Effector CD4-positive, alpha-beta T cell (primary cell): ENCODE measurements at places on chromosomes 6 and 20.

DNA sequence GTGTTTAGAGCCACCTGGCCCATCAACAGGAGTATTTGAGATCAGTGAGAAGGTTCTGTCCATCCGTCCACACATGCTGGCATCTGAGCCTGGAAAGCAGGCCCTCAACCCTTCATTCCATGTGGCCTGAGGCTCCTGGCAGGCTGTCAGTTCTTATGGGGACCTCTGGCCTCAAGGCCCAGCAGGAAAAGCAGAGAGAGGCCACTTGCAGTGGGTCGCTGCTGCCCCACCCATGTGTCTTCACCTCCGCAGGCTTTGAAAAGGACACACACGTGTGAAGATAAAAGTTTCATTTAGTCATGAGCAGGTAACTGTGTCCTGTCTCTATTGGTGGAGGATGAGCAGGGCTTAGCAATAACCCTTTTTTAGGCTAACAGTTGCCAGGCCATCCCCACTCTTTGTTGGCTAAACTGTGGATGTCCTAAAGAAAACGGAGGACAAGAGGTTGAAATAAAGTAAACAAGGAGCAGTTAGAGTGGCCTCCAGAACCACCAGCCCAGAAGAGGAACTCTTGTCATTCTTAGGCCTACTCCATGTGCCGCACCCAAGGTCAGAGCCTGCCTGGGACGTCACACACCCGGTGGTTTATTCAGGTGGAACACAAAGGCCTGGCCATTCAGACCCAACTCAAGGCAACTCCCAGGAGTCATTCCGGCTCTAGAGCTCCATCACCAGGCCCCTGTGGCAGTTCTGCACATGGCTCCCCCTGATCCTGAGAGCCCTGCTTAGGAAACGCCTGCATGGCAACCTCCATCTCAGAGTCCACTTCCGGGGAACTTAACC, 143.4 kb upstream of the CST7 start:
- no peak for DNase-seq

GRCh38 chr6:168615837-168616236, 174.9 kb downstream of the SMOC2 start:
- DNase-seq: no peak

GRCh38 chr20:16083639-16084280, 489.5 kb downstream of the KIF16B start:
- DNase-seq: no peak

DNA sequence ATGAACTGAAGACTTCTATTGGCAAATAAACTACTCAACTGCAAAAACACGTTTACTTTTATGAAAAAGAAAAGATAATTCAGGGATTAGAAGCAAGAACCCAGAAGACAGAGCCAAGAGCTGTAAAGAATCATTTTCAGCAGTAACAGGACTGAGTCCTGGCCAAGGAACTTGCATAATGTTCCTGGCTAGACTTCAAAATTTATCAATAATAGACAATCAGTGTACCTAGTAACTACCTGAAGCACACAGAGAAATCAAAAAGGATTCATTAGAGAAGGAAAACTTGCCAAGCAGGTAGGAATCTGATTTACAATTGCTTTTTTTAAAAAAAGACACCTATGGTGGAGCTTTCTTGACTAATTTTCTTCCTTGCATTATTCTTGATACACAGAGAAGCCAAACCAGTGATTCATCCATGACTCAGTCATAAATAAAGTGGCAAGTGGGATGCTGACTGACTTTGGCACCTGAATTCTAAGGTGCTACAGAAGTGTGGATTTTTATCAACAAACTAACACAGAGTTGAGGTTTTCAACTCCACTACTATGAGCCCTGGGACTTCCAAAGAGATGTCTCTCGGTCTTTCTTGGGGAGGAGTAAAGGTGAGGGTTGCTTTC, 281.3 kb downstream of the BMP7 start:
- DNase-seq: no peak

- no peak for DNase-seq
These were observed 2.4 kb downstream of the RHAG start for GRCh38 chr6:49634092-49634835.

- no peak for DNase-seq
These were observed 38.2 kb upstream of the SLCO4A1 start for GRCh38 chr20:62603907-62604785.

DNA sequence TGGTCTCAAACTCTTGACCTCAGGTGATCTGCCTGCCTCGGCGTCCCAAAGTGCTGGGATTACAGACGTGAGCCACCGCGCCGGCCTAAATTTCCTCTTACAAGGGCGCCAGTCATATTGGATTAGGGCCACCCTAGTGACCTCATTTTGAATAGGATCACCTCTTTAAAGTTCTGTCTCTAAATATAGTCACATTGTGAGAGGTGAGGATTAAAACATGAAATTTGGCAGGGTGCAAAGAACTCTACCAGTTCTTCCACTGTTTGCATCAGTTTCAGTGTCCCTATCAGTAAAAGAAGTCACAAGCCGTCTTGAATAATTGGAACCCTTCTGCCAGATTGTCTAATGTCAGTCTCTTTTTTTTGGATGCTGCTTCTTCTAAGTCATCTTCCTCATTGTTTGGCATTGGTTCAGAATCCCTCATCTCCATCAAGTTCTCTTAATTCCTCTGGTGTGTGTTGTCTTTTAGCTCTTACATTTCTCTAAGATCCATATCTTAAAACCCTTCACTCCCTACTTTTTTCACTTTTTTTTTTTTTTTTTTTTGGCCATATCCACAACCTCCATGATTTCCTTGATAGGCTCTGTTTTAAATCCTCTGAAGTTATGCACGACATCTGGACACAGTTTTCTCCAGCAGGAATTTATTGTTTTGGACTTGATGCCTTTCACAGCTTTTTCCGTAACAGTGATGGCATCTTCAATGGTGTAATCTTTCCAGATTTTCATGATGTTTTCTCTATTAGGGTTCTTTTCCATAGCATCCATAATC, 56.8 kb downstream of the NCOA3 start:
- DNase-seq: no peak

DNA sequence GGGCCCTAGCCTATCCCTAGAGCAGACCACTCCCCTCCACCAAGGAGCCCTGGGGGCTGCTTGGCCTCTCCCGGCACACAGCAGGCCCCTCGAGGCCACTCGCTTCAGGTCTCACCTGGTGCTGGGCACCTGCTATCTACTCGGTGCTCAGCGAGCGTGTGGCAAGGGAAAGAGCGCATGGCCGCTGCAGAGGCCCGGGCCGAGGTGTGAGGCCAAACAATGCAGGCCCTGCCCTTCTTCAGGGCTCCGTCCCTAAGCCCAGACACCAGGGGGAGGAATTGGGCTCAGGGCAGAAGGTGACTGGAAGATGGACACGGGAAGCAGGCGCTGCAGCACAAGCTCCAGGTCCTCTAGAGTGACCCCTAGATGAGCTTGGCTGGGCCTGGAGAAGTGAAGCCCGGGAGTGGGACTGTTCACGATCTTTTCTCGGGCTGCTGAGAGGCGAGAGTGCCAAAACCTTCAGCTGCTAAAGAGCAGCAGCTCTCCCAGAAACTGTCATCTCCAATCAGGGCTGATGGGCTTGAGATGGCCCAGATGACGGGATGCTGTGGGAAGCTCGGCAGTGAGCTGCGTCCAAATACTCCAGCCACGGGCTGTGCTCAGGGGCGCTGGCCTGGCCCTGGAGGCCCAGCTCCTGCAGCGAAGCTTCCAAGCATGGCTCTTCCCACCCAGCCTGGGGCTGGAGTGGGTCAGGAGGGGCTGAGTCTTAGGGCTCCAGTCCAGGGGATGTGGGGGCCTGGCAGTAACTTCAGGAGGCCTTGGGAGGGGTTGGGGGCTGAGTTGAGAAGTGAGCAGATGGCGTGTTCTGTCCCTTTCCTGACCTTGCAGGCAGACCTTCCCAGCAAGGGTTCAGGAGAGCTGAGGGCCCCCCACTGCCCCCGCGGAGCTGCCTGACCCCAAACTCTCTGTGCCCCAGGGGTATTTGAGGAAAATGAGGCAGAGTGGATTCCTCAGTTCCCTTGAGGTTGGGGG, 43.7 kb downstream of the APCDD1L start:
- no peak for DNase-seq

GRCh38 chr20:51562332-51563173, 20.0 kb upstream of the NFATC2 start:
- no peak for DNase-seq

GRCh38 chr20:33561692-33562601, 72.1 kb downstream of the CBFA2T2 start:
- no peak for DNase-seq

- no peak for DNase-seq
These were observed 50.3 kb upstream of the CDKAL1 start for GRCh38 chr6:20483887-20484497.

DNA sequence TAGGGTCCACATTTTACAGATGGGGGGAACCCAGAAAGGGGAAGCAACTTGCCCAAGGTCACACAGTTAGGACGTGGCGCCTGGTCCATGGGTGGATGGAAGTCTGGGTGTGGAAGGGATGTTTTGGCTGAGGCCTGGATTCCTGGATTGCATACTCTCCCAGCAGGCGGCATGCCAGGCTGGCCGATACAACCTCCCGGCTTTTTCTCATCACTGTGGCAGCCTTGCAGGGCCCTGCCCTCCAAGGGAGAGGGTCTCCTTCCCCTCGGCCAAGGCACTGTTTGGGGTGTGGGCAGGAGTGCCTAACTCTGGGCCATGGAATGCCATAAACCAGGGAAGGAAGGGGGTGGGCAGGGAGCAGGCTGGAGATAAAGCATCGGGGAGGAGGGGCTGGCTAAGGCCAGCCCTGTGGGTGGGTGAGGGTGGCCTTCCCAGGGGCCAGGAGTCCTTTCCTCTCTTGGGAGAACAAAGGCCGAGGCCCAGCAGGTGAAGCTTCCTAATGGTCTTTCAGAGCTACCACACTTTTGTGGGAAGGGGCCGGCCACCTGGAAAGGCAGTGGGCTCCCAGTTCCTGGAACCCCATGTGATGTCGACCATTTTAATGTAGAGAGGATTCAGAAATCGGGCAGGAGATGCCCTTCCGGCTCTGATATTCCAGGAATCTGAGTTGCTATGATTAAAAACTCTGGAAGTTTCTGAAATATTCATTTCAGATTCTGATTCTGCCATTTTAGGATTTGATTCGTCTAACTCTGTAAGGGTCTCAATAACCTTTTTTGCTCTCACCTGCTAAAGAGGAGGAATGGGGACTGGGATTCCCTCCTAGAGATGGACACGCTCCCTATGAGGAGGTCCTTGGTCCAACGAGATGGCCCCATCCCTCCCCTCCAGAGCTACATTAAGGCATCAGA, 4.2 kb downstream of the FOXS1 start:
- no peak for DNase-seq

DNA sequence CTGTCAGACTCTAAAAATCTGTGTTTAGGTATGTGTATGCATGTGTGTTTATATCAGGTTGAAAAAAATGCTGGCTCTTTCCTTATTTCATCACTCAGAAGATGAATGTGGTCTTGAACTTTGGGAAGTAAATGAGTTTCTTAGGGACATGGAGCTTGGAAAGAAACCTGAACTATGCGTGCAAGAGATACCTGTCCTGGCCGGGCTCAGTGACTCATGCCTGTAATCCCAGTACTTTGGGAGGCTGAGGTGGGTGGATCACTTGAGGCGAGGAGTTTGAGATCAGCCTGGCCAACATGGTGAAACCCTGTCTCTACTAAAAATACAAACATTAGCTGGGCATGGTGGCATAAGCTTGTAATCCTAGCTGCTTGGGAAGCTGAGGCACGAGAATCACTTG, 4.4 kb upstream of the GLP1R start:
- no peak for DNase-seq

GRCh38 chr6:106033806-106034205, 52.3 kb upstream of the PRDM1 start:
- DNase-seq: no peak

GRCh38 chr20:53579581-53580375, 13.9 kb downstream of the ZNF217 start:
- no peak for DNase-seq

GRCh38 chr6:111552241-111552744, 53.4 kb downstream of the TRAF3IP2 start:
- no peak for DNase-seq
